ENCODE measurements at places on chromosomes 7 and 10.
A peak's percentile ranks its signal among the peaks of the same experiment; 100 is the strongest.

DNA sequence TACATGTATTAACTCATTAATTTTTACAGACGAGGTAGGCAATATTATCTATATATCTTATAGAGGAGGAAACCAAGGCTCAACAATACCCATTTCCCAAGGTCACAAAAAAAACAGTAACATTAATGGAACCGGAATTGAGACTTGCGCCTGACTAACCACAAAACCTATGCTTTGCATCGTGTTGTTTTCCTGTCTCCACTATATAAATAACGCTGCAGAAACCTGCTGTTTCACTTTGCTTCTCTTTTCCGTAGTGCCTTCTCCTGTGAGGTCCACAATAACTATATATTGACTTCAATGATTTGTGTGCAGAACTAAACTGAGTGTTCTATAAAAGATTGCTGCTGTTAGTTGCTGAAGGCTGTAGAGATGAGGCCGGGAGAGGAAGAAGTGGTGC is 97.7 kb upstream of the RPA3 start:
- DNase-seq, result no peak

- no peak for DNase-seq
Observed at GRCh38 chr10:117318909-117319308, 56.3 kb downstream of the PDZD8 start.

- no peak for DNase-seq
Observed at GRCh38 chr7:78052112-78052511, 253.5 kb downstream of the PHTF2 start.

DNA sequence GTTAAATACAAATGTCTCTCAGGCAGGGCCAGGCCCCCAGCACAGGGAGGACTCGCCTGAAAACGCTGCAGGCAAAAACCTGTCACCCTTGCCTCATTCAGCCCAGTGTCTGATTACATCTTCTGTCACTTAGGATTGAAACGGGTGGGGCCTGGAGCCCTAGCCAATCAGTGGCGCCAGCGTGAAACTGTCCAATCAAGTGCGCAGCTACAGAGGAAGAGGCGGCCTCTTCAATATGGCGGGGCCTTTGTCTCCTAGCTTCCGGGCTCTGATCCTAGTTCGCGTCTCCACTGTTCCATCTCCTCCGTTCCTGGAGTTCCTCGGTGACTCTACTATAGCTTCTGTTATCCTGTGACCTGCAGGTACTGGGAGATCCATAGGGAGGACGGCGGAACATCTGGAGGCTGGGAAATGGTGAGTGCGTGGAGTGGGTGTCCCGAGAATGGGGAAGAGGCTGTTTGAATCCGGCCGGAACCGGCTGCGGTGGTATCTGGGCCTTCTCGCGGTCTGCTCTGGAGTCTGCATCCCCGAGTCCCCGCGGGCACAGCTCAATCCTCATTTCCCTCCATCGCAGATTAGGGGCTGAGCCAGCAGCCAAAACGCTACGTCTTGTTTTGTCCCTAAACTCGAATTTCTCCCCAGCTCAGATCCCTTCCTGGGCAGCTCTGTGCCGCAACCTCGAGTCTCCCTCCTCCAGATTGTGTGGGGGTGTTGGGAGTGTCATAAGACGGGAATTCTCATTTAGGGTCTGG is at the start of gene ZNF736:
ZNF736 (plus strand) TSS at position 222 of the 752 bp plus-strand sequence; CDS start at position 412, 190 bp downstream.
- peak; percentile 80 for DNase-seq

DNA sequence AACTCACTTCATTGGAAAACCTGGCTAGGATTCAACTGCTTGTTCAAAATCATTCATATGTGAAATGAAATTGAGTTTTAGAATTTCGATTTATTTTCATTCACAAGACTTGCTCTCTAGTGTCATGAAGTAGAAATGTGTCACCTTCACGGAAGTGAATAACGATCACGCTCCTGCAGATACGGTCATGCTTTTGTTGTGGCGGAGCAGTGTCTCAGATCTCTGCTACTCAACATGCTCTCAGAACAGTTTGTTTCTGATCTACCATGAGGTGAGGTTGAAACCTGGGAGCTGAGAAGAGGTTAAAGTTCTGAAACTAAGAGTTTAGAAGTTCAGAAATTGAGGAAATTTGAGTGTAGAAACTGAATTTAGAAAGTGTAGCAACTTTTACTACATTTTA is 13.8 kb upstream of the PITRM1 start:
- DNase-seq, result no peak

DNA sequence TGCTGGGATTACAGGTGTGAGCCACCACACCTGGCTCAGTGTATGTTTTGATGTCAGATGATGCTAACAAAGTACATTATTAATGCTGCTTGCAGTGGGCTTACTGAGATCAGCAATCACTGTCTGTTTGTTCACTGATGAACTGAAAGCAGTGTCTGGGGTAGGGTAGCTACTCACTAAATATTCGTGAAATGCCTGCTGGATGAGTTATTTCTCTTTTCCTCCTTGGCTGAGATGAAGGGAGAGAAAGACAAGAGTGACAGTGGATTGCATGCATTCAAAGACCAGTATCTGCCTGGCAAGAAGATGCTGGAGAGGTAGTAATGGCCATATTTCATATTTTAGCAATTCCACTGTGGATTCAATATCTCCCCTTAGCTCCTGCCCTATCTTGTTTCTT is 32.3 kb downstream of the FAM107B start:
- DNase-seq, result no peak

DNA sequence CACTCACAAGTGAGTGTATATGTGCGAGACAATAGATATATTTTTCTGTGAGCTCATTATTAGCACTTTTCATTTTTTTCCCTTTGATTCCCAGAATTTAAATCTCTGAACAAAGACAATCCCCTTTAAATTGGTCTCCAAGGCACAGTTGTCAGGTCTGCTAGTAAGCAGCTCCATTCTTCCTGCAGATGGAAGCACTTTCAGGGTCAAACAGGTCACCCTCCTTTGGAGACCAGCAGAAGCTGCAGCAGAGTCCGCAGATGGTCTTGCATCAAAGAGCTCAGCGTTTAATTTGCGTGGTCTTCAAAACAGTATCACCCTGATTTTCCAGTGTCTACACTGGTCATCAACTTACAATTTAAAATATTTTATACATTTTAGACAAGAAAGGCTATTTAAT is 543.8 kb downstream of the ARL4A start:
- DNase-seq, result no peak

GRCh38 chr10:98262571-98262970 is 5.4 kb downstream of the LOXL4 start:
- DNase-seq, result no peak

- DNase-seq, result no peak
Observed at GRCh38 chr10:51743146-51743545, 43.8 kb upstream of the CSTF2T start.

- no peak for DNase-seq
Observed at GRCh38 chr10:91006752-91007346, 86.0 kb upstream of the ANKRD1 start.

DNA sequence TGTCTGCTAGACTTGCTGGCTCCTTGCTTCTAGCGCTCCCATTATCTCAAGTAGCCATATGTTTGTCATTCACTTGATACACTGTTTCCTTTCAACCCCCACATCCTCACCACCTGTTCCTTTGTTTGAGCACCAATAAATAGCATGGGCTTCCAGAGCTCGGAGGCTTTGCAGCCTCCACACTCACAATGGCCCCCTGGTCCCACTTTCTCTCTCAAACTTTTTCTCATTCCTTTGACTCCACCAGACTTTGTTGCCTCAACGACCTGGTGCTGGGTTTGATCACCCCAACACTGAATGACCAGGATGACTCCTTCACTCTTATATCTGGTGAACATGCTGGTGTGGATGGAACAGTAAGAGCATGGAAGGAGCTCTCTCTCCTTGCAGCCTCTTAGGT is 114.5 kb upstream of the TRIM24 start:
- DNase-seq, result no peak

DNA sequence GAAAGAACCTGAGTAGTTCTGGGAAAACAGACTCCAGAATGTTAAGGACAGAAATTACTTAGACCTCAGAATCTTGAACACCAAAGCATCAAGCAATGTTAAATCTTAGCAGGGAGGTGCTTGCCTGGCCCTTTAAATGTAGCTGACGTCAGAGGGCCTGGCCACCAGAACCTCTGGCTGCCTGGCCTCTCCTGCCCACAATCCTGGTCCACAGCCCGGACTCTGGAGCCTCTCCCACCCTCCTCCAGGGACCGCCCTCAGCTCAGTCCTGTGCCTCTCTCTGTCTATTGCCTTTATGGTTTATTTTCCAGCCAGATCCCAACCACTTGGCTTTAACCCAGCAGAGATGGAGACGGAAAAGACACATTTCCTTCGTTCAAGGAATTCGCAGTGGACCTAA is 42.2 kb upstream of the EGR2 start:
- DNase-seq, result no peak

DNA sequence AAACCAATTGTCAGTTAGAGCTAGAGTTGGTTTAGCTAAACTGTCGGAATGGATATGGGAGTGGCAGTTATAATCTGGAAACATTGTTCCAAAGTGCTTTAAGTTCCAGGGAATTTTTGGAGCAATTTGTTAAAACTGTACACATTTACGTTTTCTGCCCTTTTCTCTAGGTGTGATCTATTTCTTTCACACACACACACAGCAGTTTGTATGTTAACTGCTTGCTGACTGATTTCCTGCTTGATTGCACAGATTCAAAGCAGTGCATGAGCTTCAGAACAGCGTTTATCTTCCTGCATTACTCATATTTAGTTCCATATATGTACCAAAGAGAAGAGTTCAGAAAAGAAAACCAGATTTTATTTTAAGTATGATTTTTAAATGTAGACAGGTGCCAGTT is 57.9 kb downstream of the MGMT start:
- no peak for DNase-seq

DNA sequence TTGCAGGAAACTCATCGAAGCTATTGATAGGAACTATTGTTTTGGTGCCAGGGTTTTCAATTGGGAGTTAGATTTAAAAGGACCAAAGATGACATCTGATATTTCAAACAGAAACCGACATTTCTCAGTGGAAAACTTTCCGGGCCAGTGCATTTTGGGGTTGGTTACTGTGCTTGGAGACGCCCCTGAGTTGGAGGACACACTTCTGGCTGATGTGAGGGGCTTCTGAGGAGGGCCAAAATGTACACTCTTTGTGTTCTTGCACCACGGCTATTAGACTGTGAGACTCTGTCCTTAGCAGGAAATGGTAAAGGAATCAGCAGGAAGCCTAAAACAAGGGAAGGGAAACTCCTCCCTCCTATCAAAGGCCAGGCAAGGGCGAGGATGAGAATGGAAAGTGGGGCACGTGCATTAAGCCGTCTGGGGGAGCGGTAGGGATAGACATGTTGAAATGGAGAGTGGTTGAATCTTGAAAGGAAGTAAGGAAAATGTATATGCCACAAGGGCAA is 1.8 kb upstream of the SRGN start:
- no peak for DNase-seq

DNA sequence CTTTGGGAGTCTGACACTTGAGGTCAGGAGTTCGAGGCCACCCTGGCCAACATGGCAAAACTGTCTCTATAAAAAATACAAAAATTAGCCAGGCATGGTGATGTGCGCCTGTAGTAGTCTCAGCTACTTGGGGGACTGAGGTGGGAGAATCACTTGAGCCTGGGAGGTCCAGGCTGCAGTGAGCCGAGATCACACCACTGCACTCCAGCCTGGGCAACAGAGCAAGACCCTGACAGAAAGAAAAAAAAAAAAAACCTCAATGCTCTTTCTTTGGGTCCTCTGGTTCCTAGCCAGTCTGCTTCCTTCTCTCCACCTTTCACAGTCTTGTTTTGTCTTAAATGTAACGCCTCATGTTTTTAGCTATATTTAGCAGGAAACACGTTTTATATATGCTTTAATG is 9.4 kb downstream of the OGDH start:
- no peak for DNase-seq

DNA sequence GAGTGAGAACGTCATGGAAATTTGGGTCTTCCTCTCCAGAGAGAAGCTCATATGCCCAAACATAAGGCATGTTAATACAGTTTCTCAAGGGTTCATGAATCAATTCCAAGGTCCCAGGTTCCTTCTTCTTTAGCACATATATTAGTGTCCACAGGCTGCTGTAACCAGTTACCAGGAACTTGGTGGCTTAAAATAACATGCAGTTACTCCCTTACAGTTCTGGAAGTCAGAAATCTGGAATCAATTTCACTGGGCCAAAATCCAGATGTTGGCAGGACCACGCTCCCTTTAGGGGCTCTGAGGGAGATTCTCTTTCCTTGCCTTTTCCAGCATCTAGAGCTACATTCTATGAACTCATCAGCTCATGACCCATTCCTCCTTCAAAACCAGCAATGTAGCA is 64.8 kb downstream of the MRC1 start:
- DNase-seq, result no peak

- DNase-seq, result no peak
Observed at GRCh38 chr10:113499806-113500205, 53.0 kb upstream of the HABP2 start.

DNA sequence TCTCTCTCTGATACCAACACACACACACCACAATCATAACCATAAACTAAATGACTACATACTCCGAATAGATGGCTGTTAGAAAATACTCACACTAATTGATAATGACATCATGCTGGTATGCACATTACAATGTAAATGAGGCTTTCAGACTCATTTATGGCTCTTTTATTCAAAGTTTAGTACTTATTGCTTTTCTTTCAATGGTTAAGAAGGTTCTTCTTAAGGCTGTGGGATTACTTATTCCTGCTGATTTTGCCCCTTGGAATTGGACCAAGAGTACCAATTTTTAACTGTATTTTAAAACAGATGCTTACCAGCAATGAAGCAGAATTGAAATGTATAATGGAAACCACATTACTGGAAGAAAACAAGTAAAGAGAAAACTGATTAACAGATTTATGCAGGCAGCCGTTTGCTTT is 20.6 kb upstream of the CABCOCO1 start:
- no peak for DNase-seq

DNA sequence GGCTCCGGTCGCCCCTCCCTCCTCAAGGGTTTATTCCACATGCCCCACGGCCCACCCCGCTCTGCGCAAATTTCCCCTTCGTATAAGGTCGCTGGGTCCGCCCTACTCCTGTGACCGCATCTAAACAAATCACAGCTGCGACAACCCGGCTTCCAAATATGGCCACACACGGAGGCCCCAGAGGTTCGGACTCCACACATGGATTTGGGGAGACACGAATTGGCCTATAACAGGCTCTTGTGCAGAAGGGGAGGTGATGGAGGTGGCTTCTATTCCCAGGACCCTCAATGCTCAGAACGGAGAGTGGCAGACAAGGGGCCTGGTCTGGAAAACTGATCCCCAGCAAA is 90.1 kb downstream of the FOXL3 start:
- DNase-seq, result no peak

- no peak for DNase-seq
Observed at GRCh38 chr7:33757563-33758165, 147.7 kb upstream of the BMPER start.

GRCh38 chr10:12950583-12951128 is 50.9 kb downstream of the CCDC3 start:
- no peak for DNase-seq

DNA sequence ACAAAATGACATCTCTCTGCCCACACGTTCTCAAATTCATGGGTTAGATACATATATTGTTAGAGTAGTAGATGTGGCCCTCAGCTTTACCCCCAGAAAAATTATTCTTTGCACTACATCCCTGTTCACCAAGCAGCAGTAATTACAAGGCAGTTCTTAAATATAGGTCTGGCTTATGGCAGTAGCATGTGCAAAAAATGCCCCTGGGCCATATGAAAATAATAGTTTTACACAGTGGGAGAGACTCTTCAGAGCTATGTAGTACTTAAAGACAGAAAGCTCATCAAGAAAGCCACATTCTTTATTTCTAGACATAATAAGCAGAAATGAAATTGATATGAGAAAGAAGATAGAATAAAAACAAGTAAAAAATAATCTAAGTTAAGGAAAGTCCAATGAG is 196.3 kb upstream of the FOXP2 start:
- DNase-seq, result no peak

GRCh38 chr10:100623521-100624230 is 87.9 kb downstream of the HIF1AN start:
- no peak for DNase-seq

Data from activated CD4-positive, alpha-beta T cell treated with anti-CD3 and anti-CD28 coated beads for 1 hour (primary cell).